ENCODE measurements at places on chromosomes 16 and 17.
A peak's percentile ranks its signal among the peaks of the same experiment; 100 is the strongest.

DNA sequence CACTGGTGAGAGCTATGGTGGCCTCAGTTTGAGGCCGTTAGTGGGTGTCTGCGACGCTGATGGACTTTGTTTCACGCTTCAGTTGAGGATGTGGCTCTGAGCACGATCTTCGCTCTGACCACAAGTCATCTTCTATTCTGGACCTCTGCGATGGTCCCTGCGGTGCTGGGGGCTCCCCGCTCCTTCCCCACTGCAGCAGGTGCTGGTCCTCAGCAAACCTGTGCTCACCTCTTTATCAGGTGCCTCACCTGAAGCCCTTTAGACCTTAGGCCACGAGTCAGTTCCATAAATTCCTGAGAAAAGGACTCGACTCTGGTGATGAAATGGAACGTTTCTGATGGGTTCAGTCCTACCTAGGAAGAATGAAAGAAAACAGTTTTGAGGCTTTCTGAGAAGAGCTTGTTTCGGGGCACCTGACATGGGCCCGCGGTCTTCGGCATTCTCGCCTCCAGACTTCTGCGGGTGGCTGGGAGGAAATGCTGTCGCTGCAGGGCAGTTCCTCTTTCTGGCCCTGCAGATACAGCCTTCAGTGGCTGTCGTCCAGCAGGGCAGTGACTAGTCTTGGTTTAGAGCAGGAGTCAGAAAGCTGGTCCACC lies 4.7 kb downstream of the KCTD5 start:
- peak; percentile 21 for DNase-seq

DNA sequence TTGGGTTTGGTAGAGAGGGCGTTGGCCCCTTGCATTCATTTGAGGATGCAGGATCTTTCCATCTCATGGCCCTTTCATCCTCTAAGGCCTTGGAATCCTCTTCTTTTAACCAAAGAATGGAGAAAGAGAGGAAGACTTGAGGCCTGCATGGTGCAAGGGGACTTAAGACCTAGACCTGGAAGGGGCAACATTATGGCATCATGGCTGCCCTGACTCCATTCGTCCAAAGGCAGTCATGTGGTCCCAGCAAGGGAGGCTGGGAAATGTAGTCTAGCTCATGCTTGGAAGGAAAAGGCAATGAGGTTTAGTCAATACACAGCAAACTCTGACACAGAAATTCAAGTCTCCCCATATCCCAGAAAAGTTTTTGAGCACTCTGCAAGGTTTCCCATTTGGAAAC lies 30.7 kb upstream of the CDRT4 start:
- no peak for DNase-seq

DNA sequence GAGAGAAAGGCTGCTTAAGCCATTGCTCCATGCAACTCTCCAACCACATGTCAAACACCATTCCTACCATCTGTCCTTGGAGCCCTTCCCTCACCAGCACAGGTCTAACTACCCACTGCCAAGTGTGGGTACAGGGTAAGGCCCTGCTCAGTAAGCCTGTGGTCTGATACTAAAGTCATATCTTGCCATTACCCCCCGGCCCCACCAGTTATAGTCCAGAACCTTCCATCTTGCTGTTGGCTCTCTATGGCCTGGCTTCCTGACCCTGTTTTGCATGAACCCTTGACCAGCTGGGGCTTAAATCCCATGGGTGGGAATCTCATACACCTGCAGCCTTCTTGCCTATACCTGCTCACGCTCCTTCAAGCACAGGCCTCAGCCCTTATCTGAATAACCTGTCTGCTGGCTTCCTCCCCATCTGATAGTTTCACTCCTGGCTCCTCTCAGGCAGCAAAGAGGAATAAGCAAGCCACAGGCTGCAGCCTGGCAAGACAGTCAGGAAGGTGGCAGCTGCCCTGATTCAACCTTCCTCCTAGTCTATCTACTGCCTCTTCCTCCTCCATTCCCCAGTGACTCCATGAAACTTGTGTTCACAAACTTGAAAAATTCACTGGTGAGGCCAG lies 64.1 kb downstream of the ZFHX3 start:
- DNase-seq, result no peak

DNA sequence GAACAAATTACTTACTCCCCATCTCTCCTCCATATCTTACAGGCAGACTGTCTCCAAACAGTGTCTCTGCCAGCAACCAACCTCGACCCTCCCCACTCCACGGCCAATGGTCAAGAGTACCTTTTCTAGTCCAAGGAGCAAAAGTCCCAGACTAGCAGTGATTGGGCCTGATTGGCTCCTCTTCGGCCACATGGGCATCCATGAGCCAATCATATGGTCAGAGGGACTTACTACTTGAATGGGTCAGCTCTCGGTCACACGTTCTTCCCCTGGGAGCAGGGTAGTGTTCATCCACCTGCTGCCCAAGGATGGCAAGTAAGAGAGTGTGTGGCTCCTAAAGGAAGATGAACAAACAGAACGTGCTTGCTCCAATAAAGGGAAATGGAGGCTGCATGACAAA lies 84.6 kb downstream of the C16orf78 start:
- DNase-seq, result no peak

GRCh38 chr16:49464877-49465504 lies 91.4 kb downstream of the C16orf78 start:
- no peak for DNase-seq

- no peak for DNase-seq
Measured at GRCh38 chr17:80817321-80817845, 174.3 kb upstream of the CHMP6 start.

DNA sequence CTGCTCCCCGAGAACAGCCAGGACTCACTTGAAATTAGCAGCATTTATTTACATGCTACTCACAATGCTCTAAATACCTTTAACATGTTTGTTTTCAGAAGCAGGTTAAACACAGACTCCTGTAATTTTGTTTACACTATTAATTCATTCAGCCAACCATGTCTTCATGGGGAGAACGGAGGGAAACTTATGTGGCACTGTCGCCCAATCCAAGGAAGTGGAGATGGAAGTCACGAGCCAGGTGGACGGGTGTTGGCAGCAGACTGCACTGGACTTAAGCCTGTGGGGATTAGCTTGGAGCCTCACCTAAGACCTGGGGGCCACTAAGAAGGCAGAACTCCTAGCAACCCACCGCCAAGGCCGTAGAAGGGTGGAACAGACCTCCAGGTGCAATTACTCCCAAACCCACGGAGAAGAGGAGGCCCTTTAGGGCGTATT lies 8.8 kb upstream of the GFAP start:
- DNase-seq, result no peak

DNA sequence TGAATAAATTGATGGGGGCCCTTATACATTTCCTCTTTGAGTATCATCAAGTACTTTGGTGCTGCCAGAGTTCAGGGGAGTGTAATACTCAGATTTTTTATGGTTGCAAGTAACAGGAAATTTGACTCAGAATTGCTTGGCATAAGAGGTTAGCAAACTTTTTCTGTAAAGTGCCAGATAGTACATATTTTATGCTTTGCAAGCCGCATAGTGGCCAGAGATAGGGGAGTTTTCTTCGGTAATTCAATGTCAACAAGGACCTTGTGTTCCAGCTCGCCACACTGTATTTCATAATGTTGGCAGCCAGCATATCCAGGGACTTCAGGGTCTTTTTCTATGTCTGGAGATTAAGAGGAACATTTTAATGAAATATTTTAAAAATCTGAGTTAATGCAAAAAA lies 51.0 kb upstream of the MARCHF10 start:
- no peak for DNase-seq

DNA sequence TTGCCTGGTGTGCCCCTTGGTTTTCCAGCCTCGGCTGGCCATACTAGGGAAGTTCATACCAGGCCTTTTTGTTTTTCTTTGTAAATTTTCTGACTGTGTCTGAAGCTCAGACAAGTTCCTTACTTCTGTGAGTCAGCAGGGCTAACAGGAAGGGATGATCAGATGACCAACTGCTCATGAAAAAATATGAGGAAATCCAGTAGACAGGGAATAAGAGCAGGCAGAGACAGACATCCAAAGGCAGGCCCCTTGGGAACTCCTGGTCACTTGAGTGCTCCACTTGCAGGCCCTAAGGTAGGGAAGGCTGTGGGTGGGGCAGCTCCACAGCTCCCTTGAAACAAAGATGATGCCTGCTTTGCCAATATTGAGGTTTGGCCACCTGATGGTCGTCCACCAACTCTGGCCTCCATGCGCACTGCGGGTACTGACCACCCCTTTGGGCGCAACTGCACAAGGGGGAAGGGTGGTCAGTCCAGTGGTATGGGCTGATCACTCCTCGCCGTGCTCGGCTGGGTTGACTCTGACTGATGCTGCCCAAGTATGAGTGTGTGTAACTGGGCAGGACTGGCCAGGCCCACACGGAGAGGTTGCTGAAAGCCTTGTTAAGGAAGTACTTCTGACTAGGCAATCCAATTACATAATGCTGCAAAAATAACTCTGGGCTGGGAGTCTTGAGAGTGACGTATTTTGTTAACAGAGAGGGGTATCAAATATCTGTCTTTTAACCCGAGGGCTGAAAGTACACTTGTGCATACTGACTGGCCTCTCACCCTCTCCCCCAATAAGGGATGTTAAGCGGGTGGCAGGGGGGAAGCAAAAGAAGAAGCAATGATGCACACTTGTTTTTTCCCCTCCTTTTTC lies 20.8 kb upstream of the ZFHX3 start:
- DNase-seq, result no peak

GRCh38 chr16:75810342-75810741 lies 84.1 kb upstream of the CPHXL start:
- no peak for DNase-seq

GRCh38 chr16:53090591-53091411 lies 36.0 kb downstream of the CHD9 start:
- DNase-seq, result no peak

DNA sequence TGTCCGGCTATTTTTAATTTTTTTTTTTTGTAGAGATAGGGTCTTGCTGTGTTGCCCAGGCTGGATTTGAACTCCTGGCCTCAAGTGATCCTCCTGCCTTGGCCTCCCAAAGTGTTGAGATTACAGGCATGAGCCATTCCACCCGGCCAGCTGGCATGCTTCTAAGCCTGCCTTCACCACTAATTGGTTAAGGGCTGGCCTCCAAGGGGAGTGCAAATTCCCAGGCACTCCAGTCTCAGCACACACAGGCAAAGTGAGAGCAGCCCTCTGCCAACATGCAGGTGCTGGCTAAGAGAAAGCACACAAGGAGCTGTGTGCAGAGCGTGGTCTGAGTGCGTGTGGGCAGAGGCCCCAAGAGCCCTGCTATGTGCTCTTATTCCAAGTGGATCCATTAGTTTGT lies 149.8 kb upstream of the HS3ST2 start:
- DNase-seq, result no peak

GRCh38 chr16:11990702-11991390 lies 14.3 kb downstream of the SNX29 start:
- DNase-seq, result no peak

DNA sequence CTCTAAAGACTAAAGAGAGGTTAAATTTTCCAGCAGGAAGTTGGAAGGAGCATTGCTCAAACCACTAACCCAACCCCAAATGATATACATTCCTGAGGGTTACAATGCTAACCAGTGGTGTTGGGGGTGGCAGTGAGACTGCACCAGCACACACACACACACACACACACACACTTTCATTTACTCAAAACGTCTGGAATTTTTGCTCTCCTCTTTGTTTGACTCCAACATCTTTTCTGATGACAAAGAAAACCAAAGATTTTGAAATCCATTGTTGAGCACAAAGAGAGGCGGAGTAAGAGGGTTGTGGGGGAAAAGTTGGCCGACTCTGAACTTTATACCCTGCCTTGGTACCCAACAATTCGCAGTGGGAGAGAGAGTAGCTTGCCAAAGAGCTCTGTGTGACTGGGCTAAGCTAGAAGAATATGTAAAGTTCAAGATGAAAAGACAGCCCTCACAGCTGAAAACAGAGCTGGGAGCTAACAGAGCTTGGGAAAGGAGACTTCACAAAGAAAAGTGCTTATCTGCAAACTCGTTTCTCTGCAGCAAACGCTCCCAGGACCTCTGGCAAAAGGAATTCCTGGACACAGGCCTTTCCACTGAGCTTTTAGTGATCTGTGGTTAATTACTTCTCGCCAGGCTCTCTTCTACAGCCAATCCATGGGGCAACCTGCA lies 426.0 kb upstream of the CDH11 start:
- DNase-seq, result no peak

DNA sequence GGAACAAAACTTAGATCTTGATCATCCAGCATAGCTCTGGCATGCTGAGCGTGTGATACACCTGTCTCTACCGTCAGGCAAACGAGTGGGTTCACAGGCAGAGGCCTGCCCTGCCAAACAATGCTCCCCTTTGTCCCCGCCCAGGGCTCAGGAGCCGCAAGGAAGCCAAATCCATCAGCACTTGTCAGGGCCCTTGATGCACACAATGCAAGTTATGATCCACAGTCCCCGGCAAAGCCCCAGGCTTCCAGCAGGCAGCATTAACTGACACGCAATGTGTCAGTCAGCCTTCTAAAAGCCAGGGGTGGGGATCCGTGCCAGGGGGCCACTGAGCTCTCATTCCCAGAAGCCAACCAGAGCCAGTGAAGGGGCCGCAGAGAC lies 460.9 kb downstream of the SLC39A11 start:
- DNase-seq, result no peak

GRCh38 chr16:57689762-57690558 lies 4.6 kb upstream of the DRC7 start:
- peak; percentile 13 for DNase-seq

DNA sequence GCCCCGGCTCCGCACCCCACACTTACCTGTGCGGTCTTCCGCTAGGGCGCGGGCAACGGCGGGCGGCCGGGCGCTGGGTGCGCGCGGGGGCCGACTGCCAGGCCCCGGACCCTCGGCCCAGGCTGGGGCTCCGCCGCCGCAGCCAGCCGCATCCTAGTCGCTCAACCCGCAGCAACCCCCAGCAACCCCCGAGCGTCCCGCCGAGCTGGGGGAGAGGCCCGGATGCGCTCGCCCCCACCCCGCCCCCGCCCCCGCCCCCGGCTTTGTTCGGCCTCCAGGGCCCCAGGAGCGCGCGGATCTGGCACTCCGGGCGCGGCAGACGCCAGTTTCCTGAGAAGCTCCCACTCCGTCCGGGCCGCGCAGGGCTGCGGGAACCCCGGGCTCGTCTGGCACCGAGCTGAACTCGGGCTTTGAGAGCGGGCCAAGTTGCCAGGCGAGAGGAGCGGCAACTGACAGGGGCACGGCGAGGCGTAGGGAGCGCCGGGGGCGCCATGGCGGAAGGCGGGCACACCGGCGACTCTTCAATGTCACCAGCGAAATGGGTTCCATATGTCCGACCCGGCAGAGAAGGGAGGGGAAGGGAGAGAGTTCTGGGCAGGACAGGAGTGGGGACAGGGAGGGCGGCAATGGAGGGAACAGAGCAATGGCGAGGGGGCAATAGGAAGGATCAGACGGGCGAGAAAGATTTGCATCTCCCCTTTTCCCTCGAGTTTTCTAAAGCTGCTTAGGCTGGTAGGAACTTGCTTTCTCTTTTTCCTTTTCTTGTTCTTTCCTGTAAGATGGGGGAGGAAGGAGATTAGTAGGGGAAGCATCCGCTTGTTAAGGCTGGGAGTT lies 13.7 kb downstream of the HOXB4 start:
- DNase-seq, result no peak

DNA sequence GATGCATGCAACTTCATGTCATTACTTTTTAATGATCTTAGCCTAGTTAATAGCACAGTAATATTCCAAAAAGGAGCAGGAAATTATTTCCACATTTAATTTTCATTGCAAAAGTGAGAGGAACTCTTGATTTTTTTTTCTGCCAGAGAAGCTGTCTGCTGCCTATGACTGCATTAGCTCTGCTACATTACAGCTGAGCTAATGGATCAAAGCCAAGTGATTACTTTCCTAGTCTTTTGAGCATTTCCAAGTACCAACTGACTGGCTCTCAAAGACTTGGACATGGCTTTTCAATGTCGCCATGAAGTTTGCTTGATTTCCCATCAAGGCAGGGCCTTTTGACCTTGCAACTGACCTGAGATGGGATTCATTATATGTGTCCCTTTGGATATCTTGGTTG lies 356.6 kb upstream of the XYLT1 start:
- no peak for DNase-seq

- DNase-seq, result no peak
Measured at GRCh38 chr17:56136301-56136700, 17.0 kb upstream of the ANKFN1 start.
